ENCODE measurements at places on chromosomes 16 and 17. TPM values are rescaled to one million over a fixed set of nuclear protein-coding genes. Genes with fewer than 3 reads are reported as not detected.

DNA sequence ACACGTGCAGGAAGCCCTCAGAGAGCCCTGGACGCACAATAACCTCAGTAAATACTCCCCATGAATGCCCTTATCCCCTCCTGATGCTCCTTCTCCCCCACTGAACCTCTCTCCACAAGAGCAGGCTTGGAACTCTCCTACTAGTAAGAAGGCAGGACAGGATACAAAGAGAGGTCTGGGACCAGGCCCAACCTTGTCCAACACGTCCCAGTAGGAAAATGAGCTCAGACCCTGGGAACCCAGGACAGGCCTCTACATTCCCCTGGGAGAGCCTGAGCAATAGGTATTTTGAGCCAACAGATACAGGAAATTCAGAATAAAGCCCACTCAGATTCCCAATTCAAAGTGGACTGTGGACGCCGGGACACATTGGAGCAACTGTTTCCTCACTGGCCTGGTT lies 19.2 kb downstream of the ZNF423 start:
- no peak for DNase-seq

The PRCD gene
- total RNA-seq, result 0.81 TPM

The ARHGAP27 gene
- 46.6 TPM for total RNA-seq

GRCh38 chr17:78622491-78623265 lies 45.5 kb upstream of the DNAH17 start:
- DNase-seq, result no peak

DNA sequence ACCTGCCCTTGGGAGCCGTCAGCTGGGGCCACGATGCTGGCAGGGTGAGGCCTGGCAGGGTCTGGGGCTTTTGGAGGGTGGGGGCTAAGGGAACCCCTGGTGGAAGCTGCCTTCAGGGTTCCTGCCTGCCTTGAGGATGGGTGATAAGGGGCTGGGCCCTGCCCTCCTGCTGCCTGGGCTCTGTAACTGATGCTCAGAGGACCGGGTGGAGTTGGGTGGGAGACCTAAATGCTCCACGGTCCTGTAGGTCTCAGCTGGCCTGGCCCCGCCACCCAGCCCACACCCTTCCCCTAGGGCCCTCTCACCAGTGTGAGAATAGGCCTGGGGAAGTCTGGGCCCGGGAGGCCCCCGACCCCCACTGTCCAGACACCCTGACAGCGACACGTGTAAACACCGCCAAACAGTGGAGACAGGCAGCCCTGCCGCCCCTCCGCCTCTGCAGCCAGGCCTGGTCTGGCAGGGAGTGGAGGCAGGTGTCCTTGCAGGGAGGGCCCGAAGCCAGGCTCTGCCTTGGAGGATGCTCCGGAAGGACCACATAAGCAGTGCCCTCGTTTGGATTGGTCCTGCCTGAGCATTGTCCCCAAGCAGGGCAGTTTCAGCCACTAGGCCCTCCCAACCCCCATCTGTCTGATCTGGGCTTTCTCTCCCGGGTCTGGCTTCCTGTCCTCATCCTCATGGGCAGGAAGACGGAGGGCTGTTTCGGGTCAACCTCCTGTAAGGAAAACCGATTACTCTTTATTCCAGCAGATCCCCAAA lies 6.5 kb upstream of the BAHCC1 start:
- DNase-seq, result no peak

DNA sequence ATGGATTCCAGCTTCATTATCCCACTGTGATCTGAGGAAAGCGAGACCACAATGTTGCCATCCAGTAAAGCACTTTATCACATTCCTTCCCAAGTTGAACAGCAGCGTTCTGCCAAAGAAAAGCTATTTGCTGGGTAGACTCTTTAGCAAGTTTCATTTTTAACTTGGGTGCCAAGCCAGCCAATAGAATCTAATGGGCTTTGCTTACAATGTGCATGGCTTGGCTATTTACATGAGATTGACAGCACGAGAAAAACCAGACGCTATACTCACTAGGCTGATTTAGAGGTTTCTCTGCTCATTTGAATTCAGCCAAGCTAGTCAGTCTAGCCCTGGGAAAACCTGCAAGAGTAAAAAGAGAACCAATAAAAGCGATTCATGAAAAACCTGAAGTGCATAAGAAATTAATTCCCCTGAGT lies 108.9 kb downstream of the CDH13 start:
- no peak for DNase-seq

GRCh38 chr16:87320510-87321227 lies 3.5 kb upstream of the C16orf95 start:
- no peak for DNase-seq

The PCGF2 gene
- not detected for total RNA-seq

DNA sequence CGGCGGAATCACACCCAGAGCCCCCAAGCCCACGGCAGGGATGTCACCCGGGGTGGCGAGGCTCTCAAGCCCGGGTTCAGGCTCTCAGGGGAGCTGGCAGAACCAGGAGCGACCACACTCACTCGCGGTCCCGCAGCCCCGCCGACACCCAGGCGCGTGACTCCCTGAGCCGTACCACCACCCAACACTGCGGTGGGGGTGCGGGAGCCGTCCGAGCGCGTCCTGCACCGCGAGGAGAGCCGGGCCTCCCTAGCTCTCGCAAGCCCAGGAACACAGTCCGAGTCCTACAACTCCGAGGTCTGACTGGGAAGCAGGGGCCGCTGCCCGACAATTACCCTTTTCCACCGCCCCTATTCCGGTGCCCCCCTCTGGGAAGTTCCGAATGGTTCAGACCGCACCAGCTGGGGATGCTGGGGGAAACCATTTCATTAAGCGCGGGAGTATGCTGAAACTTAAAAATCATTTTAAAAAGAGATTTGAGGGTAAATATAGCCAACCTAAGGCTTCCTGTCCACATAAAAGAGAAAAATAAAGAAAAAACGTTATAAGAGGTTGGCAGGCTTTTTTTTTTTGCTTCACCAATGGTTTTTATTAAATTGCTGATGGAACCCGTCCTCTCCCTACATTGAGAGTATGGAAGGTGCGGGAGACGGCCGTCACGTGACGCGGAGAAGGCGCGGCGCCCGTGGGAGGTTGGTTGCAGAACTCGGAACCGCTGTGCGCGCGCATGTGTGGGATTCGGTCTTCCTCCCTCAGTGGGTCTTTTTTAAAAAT lies at the start of gene FLCN:
Gene FLCN, minus strand, starts transcription at position 143 of the 774 bp plus-strand sequence. CDS start 9,031 bp downstream, outside the sequence.
- DNase-seq, result peak; percentile 88

DNA sequence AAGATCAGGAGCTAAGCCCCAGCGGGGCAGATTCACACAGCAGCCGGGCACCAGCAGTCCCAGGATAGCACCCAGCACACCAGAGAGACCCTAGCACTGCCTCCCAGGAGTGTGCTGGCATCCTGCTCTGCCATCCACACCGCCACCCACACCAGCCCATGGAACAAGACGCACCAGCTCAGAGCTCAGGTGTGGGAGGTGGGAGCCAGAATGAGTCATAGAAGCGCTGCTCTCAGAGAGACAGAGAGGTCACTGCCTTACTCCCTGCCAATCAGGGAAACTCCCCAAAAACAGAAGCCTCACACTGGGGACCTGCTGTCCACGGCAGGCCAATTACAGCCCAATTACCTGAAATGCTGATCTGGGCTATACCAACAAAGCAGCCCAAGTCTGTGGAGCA lies 64.9 kb downstream of the CDYL2 start:
- DNase-seq, result no peak

The TPSAB1 gene
- 72.2 TPM for total RNA-seq

The KIF19 gene
- under 0.01 TPM for total RNA-seq

All from hematopoietic multipotent progenitor cell (in vitro differentiated cells).